ENCODE measurements at places on chromosomes 6 and 20. TPM values are rescaled to one million over a fixed set of nuclear protein-coding genes. Genes with fewer than 3 reads are reported as not detected.

SOX18 gene
- total RNA-seq, result 1.4 TPM

VGLL2 gene
- not detected for total RNA-seq

ANGPT4 gene
- not detected for total RNA-seq

WDR27 gene
- 7.0 TPM for total RNA-seq

SCRT2 gene
- total RNA-seq, result not detected

NMBR gene
- not detected for total RNA-seq

CLVS2 gene
- 0.08 TPM for total RNA-seq

Data from A549 treated with ZK216348 at 1 μM for 4 hours (cell line).